ENCODE measurements at places on chromosomes 2 and 18.

- no peak for DNase-seq
Measured at GRCh38 chr2:135265960-135266490, 213.9 kb downstream of the RAB3GAP1 start.

DNA sequence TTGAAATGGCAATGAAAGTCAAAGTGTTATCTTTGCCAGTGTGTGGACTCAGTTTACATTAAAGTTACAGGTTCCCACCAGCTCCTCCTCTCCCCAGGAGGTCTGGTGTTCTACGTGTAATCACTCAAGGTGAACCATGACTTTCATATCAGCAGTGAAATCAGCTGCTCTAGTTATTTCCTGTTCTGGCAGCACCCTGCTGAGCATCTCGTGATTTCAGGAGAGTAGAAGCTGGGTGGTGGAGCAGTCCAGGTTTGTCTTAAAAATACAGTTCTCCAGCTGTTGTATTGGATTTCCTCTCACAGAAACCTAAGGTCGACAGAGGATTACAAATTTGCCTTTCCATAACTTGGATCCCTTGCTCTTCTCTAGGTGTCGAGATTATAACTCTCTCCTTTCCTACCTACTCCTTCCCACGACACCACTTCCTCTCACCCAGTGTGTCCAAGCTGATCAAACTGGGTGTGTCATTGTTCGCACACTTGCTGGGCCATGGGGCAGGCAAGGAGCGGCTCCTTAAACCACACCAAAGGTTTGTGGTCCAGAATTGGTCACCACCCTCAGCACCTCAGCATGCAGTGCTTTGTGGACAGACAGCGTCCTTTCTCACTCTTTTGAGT is 13.0 kb upstream of the ARHGAP25 start:
- no peak for DNase-seq

- peak; percentile 38 for DNase-seq
Measured at GRCh38 chr2:165067643-165068486, 112.5 kb upstream of the SLC38A11 start.

DNA sequence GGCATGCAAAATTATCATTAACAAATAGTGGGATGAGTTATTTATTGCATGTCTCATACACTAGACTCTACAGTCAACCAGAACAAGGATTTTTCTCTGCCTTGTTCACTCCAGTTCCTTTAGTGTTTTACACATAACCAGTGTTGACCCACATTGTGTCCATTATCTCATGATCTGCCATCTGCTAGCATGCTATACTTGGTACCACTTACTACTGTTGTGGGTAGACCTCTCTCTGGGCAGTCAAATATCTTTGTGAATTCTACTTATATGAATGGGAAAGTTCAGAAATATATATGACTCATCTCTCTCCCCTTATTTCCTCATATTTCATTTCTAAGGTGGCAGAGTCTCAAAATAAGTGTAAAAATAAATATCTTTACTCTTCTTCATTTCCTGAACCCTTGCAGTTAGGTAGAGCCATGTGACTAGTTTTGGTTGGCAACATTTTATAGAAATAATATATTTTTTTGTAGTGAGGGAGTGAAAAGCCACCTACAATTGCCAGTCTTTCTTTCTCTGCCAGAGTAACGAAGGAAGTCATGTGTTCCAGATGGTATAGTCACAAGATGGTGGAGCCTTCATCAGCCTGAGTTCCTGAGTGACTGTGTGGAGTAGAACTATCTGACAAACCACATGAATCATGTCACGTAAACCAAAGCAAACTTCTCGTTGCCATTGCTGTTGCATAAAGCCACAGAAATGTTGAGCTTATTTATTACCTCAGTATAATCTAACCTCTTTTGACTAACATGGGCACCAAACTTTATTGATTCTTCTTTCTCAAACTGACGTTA is 704.0 kb downstream of the RNF144A start:
- no peak for DNase-seq

DNA sequence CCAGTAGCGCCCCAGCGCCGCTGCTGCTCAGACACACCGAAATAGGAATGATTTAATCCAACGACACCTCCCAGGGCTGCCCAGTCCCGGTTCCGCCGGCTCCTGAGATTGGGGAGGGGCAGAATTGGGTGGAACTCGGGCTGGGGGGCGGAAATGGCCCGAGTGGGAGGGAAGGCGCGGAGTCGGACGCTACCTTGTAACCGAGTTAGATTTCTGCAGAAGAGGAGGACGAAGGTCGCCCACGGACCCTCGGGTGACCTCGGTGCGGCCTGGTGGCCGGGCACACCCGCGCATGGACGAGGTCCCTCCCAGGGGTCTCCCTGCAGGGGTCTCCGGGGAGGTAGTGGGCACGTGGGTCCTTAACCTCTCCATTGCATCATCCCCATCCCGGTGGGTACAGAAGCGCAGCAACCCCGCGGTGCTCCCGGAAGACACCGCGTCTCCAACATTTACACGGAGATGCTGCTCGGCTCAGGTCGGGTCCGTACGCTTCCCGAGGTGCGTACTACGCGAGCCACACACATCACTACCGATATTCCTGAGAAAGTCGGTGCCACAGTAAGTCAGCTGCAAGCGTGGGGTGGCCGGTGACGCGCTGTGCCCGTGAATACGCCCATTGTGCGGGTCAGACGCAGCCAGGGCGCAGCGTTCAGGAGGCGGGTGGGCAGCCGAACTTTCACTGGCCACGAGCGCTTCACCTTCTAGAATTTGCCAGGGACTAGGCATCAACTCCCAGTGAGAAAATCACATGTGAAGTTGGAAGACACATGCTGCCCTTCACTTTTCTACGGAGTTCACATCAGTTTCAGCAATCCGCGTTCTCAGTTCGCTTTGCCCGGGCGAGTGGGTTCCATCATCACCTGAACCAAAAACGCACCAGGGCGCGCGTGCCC is 3.0 kb downstream of the ZNF516 start:
- DNase-seq: peak; percentile 53

GRCh38 chr18:21342372-21342771 is 100.3 kb downstream of the GREB1L start:
- DNase-seq: no peak

- no peak for DNase-seq
Measured at GRCh38 chr2:54611830-54612545, 111.5 kb upstream of the EML6 start.

DNA sequence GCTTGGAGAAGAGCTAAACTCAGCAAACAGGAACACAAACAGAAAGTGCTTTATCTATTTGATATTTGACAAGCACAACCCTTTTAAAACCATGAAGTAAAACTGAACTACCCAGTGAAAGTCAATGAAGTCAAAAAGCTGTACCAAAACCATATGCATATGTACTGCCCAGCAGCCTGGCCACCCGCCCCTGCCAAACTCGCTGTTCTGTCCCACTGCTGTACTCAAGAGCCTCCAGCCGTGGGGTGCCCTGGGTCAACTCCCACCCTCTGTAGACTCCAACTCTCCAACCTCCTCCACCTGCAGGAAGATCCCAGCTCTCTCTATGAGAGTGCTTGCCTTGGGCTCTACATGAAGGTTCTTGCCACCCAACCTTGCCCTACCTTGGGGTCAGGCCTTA is 268.2 kb downstream of the AGPS start:
- DNase-seq: no peak

GRCh38 chr2:155519529-155520130 is 812.9 kb downstream of the NR4A2 start:
- DNase-seq: no peak

DNA sequence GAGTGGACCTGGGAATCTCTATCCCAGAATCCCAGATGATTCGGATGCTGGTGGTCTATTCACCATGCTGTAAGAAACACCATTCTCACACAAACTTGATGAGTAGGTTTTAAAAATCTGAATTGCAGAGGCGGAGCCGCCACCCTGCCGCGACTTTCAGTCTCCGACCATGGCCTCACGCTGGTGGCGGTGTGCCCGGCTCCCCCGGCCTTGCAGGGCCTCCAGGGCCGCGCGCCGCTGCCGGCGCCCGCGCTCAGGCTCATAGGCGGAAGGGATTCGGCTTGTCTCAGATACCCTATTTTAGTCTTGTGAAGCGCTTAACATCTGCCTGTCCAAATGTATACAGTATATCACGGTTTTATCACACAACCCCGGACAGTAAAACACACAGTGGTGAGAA is 2.6 kb upstream of the PPM1B start:
- DNase-seq: no peak

GRCh38 chr2:187165936-187166610 is 282.0 kb downstream of the CALCRL start:
- DNase-seq: no peak

- no peak for DNase-seq
Measured at GRCh38 chr2:121696410-121696930, 40.2 kb downstream of the NIFK start.

DNA sequence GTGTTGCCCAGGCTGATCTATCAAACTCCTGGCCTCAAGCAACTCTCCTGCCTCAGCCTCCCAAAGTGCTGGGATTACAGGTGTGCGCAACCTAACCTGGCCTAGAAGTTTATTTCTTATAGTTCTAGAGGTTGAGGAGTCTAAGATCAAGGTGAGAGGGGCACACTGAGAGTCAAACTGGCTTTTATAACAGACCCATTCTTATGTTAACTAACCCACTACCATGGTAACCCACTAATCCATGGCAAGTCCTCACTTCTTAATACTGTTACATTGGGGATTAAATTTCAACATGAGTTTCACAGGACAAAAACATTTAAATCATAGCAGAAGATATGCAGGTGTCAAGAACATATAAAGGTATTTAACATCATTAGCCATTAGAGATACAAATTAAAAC is 50.6 kb downstream of the MDH1 start:
- DNase-seq: no peak

- no peak for DNase-seq
Measured at GRCh38 chr18:22034276-22034675, 135.1 kb upstream of the GATA6 start.

DNA sequence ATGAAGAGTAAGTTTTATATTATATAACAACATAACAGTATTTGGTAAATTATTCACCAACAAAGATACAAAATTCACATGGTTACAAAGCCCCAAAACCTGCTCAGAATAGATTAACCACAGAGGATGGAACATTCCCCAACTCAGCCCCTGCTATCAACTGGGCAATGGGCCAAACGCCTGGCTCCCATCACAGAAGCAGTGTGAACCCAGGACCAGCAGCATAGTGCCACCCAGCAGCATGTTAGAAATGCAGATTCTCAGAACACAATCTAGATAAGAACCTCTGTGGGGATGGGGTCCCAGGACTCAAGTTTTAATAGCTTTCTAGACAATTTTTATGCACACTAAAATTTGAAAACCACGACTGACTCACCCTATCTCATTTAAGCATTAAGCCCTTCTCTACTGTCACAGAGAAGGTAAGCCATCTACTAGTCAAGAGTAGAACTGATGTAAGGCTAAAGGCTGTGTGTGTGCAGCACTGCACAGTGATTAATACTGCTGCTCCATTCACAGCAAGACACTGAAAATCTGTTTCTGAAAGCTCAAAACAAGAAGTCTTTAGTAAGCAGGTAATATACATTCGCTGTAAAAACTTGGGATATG is 15.2 kb downstream of the AFG3L2 start:
- no peak for DNase-seq

GRCh38 chr18:35511833-35512232 is 14.1 kb upstream of the INO80C start:
- DNase-seq: no peak

- peak; percentile 83 for DNase-seq
Measured at GRCh38 chr2:178072383-178073301, at the start of gene PDE11A. Gene PDE11A, minus strand, starts transcription at chr2:178072777. Its CDS starts 340 bp downstream, at chr2:178072437.

GRCh38 chr2:226649871-226650660 is 149.6 kb downstream of the IRS1 start:
- peak; percentile 76 for DNase-seq

DNA sequence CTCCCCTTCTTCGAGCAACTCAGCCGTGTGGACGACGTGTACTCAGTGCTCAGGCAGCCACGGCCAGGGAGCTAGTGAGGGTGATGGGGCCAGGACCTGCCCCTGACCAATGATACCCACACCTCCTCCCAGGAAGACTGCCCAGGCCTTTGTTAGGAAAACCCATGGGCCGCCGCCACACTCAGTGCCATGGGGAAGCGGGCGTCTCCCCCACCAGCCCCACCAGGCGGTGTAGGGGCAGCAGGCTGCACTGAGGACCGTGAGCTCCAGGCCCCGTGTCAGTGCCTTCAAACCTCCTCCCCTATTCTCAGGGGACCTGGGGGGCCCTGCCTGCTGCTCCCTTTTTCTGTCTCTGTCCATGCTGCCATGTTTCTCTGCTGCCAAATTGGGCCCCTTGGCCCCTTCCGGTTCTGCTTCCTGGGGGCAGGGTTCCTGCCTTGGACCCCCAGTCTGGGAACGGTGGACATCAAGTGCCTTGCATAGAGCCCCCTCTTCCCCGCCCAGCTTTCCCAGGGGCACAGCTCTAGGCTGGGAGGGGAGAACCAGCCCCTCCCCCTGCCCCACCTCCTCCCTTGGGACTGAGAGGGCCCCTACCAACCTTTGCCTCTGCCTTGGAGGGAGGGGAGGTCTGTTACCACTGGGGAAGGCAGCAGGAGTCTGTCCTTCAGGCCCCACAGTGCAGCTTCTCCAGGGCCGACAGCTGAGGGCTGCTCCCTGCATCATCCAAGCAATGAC is 4.8 kb downstream of the CTDSP1 start:
- no peak for DNase-seq

DNA sequence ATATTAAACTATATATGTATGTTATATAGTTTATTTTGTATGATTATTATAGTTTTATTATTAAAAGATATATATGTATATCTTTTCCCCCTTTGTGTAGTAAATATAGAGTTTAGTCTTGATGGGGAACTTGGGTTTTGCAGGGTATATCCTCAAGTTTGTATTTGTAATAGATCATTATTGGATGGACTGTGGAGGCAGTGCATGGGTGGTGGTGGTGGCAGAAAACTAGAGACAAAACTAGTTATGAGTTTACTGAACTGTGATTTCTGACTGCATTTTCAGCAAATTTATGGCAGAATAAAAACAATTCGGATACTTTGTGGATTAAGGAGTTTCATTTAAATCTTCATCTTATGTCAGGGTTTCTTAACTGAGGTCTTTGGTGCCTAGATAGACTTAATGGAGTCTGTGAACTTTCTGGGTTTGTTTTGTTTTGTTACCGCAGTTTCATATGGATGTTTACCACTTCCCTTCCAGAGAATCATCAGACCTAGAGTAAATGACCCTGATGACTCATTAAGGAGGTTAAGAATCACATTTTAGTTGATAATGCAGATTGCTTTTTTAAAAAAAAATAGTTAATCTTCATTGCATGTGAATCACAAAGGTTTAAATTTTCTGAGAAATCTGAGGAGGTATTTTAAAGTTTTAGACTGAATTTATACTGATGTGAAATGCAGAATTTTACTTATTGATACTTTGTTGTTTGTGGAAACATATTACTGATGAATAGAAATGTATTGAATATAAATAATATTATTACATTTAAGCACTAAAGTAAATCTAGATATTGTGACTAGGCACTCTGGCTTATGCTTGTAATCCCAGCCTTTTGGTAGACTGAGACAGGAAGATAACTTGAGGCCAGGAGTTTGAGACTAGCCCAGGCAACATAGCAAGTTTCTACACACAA is 14.5 kb downstream of the EPC2 start:
- DNase-seq: peak; percentile 26

- DNase-seq: no peak
Measured at GRCh38 chr2:85590950-85591349, 4.6 kb upstream of the RNF181 start.

- DNase-seq: peak; percentile 49
Measured at GRCh38 chr2:113158884-113159553, 14.8 kb upstream of the PSD4 start.

- no peak for DNase-seq
Measured at GRCh38 chr18:24016643-24017042, 2.1 kb downstream of the TTC39C start.

- no peak for DNase-seq
Measured at GRCh38 chr2:27350106-27350693, 6.4 kb downstream of the GTF3C2 start.
